Activated CD4-positive, alpha-beta T cell treated with anti-CD3 and anti-CD28 coated beads for 36 hours (primary cell): ENCODE measurements at places on chromosomes 2 and 18.

GRCh38 chr2:182132605-182133004 lies 147.0 kb downstream of the PPP1R1C start:
- no peak for DNase-seq

DNA sequence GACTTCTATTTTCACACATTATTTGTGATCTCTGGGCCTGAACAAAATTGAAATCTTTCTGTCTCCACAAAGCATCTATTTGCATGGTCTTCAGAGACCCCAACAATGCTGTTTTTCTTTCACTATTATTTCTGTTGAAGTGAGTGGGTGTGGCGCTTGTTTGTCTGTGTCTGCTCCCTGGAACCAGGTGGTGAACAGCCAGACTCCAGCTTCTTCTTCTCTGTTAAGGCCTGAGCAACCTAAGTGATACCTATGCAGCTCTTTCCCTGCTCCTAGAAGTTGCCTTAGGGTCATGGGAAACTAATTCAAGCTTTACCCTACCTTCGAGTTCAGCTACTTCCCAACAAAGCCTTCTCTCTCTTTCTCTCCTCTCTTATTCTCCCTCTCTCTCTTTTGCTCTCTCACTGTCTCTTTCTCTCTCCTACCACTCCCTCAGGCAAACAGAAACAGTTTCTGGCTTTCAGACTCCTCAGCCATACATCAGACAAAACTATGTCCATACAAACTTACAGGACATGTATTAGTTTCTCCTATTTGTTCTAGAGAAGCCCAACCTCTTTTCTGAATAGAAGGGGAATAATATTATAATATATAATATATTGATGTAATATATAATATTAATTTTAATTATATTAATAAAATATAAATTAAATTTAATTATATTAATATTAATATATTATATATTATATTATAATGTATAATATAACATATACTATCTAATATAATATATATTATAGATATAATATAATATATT lies 552.5 kb downstream of the DSC3 start:
- no peak for DNase-seq

DNA sequence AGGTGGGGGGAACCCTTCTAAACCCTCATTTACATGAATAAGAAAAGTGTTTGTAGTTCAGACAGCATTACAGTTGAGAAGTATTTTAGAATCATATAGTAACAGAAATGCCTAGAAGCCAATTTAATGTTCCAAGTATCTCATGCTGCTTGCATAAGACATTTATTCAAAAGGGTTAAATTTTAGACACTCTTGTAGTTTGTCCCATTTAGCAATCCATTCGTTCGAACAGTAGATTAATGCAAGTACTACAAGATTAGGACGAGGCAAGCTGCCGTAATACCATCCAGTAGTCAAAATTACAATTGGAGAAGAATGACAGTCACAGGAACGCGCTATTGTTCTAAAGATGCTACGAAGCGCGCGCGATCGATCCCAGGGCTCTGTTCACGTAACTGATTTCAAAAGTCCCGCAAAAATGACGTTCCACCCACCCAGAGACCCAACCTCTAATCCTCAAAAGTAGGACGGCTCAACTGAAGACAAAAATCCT lies 1.2 kb downstream of the TMEM237 start:
- no peak for DNase-seq

DNA sequence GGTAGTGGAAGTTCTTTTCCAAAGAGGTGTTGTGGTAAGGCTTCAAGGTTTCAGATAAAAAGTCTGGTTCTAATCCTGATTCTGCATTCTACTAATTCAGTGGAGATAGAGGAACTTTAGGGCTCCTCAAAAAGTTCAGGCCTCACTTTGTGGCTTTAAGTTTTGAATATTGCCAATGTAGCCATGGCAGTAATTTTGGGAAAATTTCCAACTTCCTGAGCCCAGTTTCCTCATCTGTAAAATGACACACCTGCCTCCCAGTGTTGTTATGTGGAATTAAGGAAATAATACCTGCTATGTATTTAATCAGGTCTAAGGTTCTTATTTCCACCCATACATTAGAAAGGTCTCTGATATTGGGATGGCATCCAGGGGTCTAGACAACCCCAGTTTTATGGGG lies 147.6 kb upstream of the ITGA6 start:
- no peak for DNase-seq

DNA sequence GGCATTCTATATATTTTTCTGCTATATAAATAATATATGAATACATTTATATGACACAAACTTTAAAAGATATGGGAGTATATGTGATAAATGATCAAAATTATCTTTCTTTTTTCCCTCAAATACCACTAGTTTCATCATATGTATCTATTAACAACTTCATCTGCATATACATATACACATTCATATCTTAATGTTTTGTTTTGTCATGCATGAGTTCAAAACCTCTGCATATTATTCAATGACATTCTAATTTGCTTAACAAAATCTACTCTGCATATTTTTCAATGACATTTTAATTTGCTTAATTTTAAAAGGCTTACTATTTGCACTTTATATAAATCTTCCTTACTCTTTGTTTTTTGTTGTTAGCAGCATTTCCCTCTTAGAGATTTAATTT lies 276.2 kb downstream of the PIK3C3 start:
- DNase-seq = no peak

DNA sequence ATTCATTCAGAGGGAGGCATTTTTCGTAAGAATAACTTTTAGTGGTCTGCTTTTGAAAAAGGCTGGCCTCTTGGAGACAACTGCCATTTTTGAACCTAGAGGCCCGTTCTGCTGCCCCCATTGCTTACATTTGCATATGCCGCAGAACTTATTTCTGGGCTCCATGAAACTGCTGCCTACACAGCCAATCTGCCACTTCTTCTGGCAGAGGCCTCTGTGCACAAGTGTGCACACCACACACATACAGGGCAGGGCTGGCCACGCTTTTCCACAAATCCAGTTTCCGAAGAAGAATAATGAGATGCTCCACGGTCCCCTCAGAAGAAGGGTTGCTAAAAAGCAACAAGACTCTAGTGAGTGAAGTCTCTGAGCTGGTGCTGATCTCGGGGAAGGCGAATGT lies 56.2 kb downstream of the TMEM200C start:
- no peak for DNase-seq

DNA sequence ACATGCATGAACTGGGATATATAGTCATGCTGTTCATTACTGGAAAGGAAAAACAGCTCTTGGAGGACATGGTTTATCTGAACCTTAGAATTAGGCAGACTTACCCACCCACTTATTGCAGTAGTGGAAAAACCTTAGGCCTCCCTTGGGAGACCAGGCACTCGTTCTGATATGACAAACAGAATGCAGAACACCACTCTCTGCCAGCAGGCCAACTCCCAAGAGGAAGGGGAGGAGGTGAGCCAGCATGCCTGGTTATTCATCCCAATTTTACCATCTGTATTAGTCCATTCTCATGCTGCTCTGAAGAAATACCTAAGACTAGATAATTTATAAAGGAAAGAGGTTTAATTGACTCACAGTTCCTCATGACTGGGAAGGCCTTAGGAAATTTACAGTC lies 17.5 kb downstream of the C18orf63 start:
- no peak for DNase-seq

- DNase-seq = no peak
Measured at GRCh38 chr2:236818281-236819045, 248.8 kb downstream of the ACKR3 start.

GRCh38 chr18:33356735-33357134 lies 83.8 kb downstream of the CCDC178 start:
- DNase-seq = no peak

DNA sequence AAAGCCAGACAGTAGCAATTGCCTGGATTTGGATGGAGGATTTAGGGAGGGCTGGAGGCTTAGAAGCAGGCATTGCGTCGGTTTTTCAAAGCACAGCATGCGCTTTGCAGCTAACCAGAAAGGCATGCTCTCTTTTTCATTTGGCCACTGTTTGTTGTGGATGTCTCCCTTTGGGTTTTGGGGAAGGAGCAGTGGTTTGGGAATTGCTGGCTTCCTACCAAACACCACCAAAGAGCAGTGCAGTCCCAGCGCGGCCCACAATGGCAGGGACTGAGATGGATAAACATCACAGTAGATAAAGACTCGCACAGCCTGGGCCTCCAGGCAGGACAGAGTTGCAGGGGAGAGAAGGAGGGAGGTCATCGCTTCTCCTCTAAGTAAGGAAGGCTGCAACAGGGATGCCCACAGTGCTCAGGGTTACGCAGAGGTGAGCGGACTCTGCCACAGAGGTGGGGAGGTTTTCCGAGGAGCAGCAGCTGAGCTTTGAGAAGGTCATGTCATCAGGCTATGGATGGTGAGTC lies 148.5 kb downstream of the MYT1L start:
- DNase-seq = no peak

DNA sequence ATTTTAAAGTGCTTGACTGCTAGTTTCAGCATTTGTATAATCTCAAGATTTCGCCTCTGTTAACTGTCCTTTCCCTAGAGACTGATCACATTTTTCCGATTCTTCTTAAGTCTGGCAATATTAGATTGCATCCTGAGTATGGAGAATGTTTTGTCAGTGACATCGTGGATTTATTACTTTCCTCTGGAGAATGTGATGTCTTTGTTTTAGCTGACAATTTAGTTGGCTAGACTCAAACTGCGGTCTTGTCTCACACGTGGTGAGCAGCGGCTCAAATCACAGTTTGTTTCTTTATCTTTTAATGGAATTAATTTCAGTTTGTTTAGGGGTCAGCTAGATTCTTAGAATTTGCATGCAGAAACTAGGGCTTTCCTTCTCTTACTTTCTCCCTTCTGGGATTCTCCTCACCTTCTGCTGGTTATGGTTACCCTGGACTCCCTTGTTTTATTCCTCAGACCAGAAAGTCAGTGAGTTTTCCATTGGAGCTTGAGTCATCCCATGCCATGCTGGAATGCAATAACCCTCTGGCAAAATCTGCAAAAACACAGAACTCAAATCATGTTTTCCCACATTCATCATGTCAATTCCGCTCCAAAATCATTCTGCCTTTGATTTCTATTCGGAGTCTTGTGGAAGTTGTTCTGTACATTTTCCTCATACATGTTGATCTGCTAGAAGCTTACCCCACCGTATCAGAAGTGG lies 327.2 kb upstream of the TRIB2 start:
- DNase-seq = no peak

- peak; percentile 2 for DNase-seq
Measured at GRCh38 chr18:48800466-48800865, 150.3 kb downstream of the SMAD7 start.

DNA sequence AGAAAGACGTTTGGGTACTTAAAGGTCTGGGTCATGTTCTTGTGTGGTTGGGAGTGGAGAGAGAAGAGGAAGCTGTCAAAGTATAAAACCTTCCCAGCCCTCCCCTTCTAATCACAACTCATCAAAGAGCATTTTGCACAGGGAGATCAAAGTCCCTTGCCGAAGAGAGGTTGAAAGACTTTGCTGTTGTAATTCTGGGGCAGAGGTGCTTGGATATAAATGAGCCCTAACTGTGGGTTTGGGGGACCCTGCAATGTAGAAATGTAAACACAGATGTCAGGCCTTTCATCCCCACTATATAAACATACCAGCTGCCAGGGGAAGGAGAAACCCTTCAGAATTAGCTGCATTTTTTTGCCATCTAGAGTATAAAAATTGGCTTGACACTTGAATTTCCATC lies 182.1 kb downstream of the ETAA1 start:
- no peak for DNase-seq

- DNase-seq = no peak
Measured at GRCh38 chr2:222915092-222915957, 54.5 kb downstream of the ACSL3 start.

GRCh38 chr2:148994341-148994740 lies 44.2 kb upstream of the LYPD6B start:
- DNase-seq = no peak

GRCh38 chr2:29056452-29056851 lies 17.9 kb downstream of the PCARE start:
- peak; percentile 34 for DNase-seq

- no peak for DNase-seq
Measured at GRCh38 chr18:42525905-42526304, 570.9 kb downstream of the PIK3C3 start.

- DNase-seq = no peak
Measured at GRCh38 chr2:24761866-24762265, 31.3 kb downstream of the PTRHD1 start.

DNA sequence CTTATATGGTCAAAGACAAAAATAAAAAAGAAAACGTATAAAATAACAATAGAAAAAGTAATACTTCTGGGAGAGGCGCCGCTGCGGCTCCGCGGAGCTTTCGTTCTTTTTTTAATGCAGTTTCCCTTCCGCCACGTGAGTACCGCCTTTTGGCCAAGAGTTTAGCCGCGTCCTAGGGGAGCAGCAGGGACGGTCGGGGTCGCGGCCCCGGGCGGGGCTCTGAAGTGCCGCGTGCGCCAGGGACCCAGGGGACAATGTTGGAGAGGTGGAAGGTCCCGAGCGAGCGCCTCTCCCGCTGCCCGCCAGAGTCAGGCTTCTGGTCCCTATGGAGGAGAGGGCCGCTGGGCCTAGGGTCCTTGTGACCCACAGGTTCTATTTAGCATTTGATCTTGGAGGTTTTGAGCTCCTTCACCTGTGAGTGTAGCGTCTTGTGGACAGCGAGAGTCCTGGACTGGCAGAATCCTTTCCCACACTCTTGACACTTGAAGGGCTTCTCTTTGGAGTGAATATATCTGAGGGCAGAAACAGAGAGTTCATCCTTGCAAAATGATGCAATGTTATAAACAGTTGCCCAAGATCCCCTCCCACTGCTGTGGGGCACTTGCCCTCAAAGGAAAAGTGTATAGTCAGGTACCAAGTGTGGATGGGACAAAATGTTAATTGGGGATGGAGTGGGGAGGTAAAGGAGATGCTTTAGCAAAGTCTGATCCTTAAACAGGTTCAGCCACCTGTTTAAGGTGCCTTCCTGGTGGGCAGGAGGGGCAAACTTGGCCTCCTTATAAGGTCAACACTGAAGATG lies 6.3 kb downstream of the OSR1 start:
- peak; percentile 28 for DNase-seq

GRCh38 chr2:180944372-180944771 lies 36.0 kb upstream of the UBE2E3 start:
- no peak for DNase-seq

- peak; percentile 81 for DNase-seq
Measured at GRCh38 chr2:172437419-172438341, 10.3 kb downstream of the ITGA6 start.

DNA sequence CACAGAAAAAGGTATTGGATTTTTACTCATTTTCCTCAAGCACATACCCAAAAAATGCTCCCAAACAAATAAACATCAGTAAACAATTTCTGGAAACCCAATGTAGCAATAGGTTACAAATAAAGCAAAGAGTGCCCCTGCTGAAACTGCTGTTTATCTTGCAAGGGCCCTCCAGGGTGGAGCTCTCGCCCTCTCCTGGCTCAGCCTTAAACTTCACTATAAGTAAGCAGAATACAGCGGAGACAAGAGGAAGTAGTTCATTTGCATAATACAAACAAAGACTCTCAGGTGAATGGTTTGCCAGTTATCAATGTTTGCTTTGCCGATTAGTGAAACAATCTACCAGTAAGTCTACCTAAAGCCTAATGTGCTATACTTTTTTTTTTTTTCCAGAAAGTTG lies 437.6 kb downstream of the DLGAP1 start:
- DNase-seq = peak; percentile 6

DNA sequence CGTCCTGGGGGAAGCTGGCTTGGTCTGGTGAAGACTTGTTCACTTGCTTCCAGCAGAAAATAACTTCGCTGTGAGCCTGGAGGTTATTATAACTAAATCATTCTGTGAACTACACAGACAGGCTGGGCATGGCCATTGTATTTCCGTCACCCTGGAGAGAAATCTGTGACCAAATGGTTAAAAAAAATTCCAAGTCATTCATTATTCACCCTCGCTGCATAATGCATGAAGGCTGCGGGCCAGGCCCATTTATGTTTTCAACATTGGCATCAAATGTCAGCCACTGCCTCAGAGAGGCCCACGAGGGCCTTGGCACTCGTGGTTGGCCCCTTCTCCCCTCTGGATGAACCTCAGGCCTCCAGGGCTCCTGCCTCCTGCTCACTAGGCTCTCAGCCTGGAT lies 57.7 kb downstream of the RRM2 start:
- no peak for DNase-seq
